ENCODE measurements at places on chromosomes 13 and 19.

DNA sequence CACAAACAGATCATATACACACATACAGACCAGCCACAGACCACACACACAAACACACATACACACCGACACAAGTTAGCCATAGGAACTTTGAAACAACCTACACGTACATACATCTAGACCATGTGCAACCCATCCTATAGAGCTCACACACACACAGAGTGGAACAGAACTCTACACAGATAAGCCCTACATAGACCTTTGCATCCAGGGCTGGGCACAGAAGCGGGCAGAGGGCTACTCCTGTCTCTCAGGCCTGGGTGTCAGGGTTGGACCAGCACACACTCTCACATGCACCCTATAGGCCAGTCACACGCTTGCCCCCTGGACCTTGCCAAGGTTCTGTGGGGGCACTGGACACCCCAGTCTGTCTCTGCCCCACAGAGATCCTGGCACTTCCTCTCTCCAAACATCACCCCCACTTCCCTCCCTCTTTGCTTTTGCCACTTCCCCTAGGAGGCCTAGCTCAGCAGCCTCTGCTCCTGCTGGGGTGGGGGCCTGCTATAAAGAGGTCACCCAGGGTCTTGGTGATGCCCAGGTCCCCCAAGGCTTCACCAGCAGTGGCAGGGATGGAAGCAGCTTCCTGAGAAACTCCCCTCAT lies 5.8 kb upstream of the JUNB start:
- no peak for DNase-seq

GRCh38 chr13:58318495-58319167 lies 687.1 kb downstream of the PCDH17 start:
- DNase-seq: no peak

DNA sequence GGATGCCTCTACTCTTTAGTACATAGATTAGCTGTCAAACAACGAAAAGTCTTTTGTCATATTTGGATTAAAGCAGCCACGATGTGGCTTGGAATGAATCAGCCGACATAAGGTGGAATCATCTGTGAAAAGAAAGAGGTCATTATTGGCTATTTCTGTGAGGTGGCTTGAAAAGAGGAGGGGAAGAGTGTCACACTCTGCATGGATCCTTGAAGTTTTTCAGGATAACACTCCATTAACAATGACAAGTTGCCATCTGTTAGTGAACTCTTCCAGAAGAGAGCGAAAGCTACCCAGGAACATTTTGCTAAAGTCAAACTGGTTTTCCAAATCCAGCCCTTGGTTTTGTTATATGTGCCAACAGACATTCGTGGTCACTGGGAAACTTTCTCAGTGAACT lies 1604.8 kb downstream of the OLFM4 start:
- no peak for DNase-seq

DNA sequence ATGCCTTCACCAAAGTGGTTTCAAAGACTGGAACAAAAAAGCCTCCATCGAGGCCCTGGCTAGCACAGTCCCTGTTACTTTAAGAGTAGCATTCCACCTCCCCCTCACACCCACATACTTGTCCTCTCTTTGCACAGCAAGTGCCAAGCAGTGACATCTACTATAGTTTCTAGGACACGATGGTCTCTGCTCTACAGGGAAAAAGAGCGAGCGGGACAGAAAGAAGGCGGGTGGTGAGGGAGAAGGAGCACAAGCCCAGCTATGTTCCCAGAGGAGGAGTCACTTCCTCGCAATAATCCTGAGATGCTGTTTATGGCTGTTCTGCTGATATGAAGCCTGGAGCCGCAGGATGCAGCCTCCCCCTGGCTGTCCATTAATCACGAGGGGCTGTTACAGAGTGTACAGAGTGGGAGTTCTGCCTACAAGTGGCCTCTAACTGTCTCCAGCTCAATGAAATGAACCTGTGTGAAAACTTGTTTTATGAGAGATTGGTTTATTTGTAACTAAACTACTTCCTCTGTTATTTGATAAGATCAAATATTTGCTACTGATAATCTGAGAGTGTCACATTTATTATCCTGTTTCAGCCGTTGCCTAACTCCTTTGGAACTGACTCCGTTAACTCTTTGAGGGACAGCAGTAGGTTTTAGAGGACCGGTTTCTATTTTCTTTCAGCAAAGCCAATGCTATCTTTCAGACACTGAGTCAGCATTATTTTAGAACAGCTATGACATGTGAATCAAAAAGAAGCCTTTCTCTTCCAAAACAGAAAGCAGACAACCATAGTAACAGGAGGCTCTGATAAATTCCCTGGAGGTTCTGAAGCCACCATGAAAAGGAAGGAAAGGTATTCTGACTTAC lies 208.0 kb downstream of the SPRY2 start:
- peak; percentile 25 for DNase-seq

GRCh38 chr13:101965096-101965495 lies 436.8 kb downstream of the FGF14 start:
- no peak for DNase-seq

DNA sequence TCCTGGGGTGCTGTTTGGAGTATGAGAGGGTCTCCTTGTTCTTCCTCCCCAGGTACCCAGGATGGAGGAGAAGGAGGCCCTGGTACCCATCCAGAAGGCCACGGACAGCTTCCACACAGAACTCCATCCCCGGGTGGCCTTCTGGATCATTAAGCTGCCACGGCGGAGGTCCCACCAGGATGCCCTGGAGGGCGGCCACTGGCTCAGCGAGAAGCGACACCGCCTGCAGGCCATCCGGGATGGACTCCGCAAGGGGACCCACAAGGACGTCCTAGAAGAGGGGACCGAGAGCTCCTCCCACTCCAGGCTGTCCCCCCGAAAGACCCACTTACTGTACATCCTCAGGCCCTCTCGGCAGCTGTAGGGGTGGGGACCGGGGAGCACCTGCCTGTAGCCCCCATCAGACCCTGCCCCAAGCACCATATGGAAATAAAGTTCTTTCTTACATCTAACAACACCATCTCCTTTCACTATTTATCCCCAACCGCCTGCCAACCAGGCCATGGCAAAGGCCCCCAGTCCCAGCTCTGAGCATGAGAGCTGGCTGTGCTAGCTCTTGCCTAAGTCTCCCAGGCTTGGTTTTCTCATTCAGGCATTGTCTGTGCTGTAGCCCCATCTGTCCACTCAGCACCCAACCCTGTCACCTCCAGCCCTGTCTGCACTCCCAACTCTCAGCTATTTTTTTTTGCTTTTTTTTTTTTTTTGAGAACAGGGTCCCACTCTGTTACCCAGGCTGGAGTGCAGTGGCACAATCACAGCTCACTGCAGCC lies 11.2 kb downstream of the DKKL1 start:
- DNase-seq: no peak

DNA sequence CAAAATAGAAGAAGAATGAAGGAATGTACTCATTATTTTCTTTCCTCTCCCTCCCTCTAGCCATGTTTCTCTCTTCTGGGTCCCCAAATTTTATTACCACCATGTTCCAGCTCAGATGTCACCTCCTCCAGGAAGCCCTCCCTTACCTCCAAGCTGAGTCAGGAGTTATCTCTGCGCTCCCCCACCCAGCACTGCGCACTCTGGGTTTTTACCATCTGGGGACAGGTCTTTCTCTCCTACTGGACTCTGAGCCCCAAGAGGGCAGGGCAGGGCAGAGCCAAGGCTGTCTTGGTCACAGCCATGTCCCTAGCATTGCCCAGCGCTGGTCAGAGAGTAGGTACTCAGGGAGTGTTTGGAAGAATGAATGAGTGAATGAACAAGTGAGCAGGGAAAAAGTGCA lies 2.9 kb downstream of the GNG8 start:
- DNase-seq: no peak
